Cardiac atrium fibroblast (primary cell): ENCODE measurements at places on chromosomes 2 and 18. TPM values are rescaled to one million over a fixed set of nuclear protein-coding genes. Genes with fewer than 3 reads are reported as not detected.

CBLN2 gene
- not detected in 2 replicates for total RNA-seq

LDLRAD4 gene
- total RNA-seq: not detected in 2 replicates

TMEFF2 gene
- 0.16 TPM in 1 of 2 replicates, not detected in the other for total RNA-seq

IL1R1 gene
- total RNA-seq: 258 and 301 TPM in 2 replicates

SIX3 gene
- total RNA-seq: not detected in 2 replicates

NYAP2 gene
- total RNA-seq: not detected in 2 replicates

TRIB2 gene
- 107 and 156 TPM in 2 replicates for total RNA-seq

IL36A gene
- not detected in 2 replicates for total RNA-seq

BMPR2 gene
- 20.9 and 31.4 TPM in 2 replicates for total RNA-seq

SPATA3 gene
- not detected in 2 replicates for total RNA-seq

KCNE4 gene
- 10.7 and 19.1 TPM in 2 replicates for total RNA-seq

UCN gene
- 1.3 and 4.5 TPM in 2 replicates for total RNA-seq

TLX2 gene
- not detected in 2 replicates for total RNA-seq

IL36G gene
- not detected in 2 replicates for total RNA-seq

PKDCC gene
- total RNA-seq: 94.1 and 99.8 TPM in 2 replicates

CAB39 gene
- total RNA-seq: 28.2 and 51.4 TPM in 2 replicates

SNX17 gene
- total RNA-seq: 148 and 159 TPM in 2 replicates

AQP12A gene
- total RNA-seq: not detected in 2 replicates

B4GALT6 gene
- 2.0 and 4.4 TPM in 2 replicates for total RNA-seq

SERPINB13 gene
- not detected in 2 replicates for total RNA-seq

C1QL2 gene
- not detected in 2 replicates for total RNA-seq
